DMS 273 treated with DMSO at 0.1 percent for 48 hours (cell line): ENCODE measurements at places on chromosomes 5 and 9.

DNA sequence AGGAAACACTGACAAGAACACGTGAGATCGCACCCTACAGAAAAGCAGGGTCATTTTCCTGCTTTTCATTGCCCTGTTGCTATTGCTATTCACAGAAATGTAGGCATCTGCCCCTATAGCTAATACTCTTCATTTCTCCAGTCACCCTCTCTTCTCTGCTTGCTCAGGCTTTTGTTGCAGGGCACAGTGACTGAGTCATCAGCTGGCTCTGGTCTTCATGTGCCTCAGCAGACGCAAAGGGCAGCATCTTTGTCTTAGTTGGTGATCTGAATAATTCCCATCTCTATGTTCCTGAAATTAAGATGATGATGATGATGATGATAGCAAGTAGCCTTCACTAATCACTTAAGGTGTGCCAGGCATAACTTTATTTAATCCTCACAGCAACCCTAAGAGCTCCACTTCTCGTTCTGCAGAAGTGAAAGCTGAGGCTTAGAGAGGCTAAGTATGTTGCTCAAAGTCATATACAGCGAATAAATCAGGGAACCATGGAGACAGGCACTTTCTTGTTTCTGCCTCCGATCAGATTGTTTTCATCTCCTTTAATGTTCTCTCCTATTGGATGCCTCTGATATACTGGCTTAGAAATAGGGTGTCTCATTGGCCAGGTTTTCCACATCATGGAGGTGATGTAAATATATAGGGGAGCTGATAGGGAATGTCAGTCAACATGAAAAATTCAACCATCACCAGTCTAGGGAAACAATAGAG is 133.0 kb upstream of the STK32A start:
- no peak for DNase-seq

GRCh38 chr9:76403352-76403751 is 9.1 kb upstream of the RFK start:
- DNase-seq, result no peak

GRCh38 chr9:77152289-77152688 is 25.0 kb upstream of the VPS13A start:
- DNase-seq, result no peak

- no peak for DNase-seq
Observed at GRCh38 chr5:119220576-119221197, 135.1 kb upstream of the TNFAIP8 start.

- no peak for DNase-seq
Observed at GRCh38 chr9:78970375-78970774, 601.4 kb upstream of the TLE4 start.

DNA sequence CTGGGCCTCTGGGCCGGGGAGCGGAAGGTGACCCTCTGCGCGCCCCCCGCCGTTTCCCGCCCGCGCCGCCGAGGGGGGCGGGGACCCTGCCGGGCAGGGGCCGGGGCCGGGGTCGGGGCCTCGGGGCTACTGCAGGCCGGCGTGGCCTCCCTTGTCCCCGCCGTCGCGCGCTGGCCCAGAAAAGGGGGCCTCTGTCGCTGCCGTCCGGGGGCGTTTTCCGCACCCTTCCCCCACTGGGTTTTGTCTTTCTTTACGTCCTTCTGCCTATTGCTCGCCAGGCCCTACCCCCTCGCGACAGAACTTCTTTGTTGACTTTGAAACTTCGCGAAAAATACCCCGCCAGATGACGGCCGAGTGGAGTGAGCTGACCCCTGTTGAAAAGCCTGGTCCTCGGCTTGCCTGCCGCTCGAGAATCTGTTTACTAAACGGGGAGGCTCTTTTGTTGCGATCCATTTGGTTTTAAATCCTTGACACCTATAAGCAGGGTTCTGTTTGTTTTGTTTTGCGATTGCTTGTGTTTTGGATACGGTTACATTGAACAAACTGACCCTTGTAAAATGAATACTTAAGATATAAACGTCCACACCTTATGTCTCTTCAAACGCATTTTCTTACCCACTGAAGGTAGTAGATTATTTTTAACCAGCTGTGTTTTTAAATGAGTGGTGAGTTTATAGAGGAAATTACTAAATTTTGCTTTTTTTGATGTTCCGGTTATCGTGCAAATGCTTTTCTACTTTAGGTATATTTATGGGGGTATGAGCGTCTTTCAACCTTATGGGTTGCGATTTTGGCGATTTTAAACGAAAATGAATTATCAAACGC is 765 bp downstream of the MARCHF6 start:
- DNase-seq, result peak; percentile 28

DNA sequence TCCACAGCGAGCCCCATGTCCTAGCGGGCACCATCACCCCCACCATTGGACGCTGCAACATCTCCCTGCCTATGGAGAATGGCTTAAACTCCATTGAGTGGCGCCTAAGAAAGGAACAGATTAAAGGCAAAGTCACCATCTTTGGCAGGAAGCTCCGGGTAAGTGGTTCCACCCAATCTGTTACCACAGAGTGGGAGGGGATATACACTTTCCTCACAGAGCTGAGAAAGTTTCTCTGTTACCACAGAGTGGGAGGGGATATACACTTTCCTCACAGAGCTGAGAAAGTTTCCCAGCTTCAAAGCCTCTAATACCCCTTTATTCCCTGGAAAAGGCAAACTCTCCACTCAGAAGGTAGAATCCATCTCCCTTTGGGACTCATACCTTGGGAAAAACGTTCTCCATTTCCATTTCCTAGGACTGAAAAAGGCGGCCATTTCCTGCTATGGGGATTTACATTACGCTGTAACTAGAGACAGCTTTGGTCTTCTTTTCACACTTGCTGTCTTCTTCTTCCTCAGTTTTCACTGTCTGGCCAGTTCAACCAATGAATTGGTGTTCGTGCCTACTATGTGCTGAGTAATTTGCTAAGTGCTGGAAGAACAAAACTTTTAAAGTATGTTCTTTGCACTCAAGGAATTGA is 63.4 kb upstream of the WWC1 start:
- no peak for DNase-seq

DNA sequence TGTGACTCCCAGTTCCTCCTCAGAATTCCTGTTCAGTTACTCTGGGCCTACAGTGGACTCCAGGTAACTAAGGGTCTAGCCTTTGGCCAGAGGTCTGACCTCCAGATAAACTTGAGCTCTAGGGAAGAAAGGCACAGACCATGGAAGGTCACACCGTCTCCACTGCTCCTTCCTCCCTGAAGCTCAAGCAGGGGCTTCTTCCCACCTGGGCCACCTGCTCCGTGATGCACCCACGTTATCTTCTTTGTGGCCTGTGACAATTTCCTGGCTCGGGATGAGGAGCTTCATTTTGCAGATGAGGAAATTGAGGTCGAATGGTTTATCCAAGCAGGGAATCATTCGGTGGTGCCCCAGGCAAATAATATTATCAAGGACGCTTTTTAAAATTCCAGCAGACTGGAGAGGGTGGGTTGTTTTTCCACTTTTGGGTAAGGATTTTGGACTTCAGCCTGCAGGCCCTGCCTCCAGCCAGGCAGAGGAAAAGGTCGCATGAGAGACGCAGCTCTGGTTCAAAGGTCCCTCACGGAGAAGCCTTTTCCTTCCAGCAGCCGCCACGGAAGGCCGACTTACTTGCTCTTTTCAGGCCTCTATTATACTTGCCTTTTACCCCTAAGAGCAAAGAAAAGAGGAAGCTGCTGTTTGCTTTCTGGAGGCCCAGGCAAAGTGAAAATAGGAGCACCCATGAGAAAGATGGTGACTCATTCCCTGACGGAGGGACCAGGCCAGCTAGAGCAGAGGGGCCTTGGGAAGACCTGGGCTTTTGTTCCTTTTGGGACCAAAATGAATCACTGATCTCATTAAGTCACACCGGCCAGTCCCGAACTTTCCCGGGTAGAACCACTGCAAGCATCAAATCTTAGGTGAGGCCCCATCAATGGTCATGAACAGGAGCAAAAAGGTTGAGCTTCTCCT is 22.8 kb upstream of the DUSP1 start:
- no peak for DNase-seq

GRCh38 chr5:39580702-39581453 is 156.1 kb upstream of the DAB2 start:
- DNase-seq, result no peak

GRCh38 chr9:132973713-132974112 is 4.8 kb upstream of the GFI1B start:
- DNase-seq, result no peak

GRCh38 chr5:140112685-140113179 is 1.2 kb upstream of the PURA start:
- no peak for DNase-seq

DNA sequence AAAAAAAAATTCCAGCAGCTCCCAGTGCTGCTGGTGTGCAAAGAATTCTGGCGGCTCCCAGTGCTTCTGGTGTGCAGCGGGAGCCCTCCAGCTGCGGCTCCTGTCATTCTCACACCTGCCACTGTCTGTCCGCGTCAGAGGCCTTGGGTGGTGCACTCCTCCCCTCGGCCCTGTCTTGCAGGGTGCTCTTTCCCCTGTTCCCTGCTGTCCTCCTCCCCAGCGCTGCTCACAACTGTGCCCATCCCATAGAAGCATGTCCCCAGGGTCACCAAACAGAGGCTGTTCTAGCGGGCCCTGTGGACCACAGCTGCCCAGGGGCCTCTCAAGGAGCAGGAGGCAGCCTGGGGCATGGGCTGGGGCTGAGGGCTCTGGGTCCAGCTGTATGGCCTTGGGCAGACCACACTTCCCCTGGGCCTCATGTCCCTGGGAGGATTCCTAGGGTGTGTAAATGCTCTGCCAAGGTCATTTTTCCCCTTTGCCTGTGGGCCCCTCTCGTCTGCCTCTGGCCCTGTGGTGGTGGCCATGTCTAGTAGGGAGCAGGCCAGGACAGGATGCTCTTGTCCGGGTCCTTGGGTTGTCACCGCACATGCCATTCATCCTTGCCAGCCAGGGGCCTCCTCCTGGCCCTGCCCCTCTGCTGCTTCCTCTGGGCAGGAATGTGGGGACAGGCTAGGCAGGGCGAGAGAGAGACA is 68.2 kb downstream of the PHF2 start:
- no peak for DNase-seq

DNA sequence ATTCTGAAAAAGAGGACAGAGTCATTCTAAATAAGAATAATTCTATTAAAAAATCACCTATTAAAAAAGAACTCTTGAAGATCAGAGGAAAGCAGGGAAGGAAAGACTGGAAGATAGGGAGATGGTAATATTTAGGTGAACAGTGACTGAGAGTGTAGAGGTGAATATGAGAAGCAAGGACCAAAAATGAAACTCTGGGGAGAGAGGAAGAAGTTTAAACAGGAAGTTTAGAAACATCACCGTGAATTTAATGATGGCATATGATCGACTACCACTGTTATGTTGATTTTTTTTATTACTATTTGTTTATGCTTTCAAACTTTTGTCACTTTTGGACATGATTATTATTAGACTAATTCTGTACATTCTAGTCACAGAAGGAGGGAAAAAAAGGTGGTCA is 1.7 kb upstream of the SPINK6 start:
- DNase-seq, result no peak

- no peak for DNase-seq
Observed at GRCh38 chr9:137054932-137055384, 1.1 kb upstream of the ENTPD2 start.

- DNase-seq, result no peak
Observed at GRCh38 chr5:64790210-64790609, 21.5 kb downstream of the CWC27 start.

DNA sequence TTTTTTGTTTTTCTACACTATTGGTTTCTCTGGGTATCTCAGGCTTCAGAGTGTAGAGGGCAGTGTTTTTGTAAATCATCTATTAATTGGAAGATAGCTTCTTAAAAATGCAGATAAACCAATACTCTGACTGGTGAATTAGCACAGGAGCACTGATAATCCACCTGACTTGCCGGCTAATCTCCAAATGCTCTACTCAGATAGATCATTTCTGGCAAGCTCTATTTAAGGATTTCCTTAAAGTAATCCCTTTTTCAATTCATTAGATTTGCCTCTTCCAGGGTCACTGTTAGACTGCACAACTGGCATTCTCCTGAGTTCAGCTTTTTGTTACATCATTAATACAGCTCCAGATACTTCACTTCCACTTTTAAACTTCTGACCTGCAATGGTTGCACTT is 1390.3 kb upstream of the NUDT12 start:
- no peak for DNase-seq

DNA sequence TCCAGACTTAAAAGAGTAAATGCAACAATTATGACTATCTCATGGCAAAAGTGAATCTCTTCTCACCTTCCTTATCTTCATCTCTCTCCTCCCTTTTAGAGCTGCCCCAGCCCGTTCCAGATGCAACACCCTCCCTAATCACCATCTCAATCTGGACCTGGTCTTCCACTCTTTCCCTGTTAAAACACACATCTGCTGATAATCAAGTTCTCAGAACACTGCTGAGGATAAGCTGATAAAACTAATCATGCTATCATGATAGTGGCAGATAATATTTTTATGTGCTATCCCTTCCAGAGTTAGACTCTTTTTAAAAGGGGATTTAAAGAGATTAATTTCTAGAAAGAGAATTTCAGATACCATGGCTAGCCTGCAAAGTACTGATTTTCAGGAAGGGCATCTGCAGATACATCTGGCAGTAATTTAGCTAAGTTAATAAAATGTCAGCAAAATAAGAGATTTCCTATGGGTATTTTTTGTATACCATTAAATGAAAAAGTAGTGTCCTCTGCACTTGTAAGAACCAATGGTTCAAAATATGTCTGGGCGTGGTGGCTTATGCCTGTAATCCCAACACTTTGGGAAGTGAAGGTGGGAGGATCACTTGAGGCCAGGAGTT is 17.2 kb downstream of the SGTB start:
- DNase-seq, result no peak

DNA sequence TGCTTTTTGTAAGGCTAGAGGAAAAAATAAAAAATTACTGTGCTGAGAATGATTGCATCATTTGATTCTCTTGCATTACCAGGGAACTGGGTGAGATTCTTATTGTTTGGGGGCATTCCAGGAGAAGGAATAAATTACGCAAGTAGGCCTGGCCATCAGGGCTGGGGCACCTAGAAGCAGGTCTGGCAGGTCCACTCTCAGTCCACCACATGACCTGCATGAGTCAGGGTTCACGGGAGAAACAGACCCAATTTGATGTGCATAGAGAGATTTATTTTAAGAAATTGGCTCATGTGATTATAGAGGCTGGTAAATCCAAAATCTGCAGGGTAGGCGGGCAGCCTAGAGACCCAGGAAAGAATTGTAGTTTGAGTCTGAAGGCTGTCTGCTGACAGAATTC is 59.6 kb downstream of the ZNF622 start:
- DNase-seq, result no peak

DNA sequence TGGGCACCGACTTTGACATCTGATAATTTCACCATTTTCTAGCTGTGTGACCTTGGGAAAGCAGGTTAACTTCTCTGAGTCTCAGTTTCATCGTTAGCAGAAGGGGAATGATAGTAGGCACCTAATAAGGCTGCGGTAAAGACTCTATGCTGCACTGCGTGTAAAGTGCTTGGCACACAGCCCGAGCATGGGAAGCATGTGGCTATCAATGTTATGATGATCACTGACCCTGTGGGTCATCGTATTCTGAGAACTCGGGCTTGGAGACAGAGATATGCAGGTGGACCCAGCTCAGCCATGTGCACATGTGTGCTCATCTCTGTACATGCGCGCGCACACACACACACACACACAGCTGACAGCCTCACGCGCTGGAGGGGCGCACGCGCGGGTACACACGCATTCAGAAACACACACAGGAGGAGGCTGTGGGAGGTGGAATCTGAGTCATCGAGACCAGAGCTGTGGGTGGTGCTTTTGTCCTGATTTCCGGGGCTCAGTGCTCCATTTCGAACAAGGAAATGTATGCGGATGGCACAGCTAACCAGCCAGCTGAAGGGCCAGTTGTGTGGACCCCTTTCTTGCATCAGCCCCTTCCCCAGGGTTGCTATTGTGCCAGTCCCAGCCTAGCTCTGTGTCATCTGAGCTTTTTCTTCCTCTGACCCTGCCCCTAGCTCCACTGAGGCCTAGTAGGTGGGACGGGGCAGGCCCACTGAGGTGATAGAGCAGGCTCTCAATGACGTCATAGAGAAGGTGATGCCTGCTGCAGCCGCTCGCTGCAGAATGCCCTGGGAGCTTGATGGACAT is 11.1 kb upstream of the ARAP3 start:
- DNase-seq, result no peak
